ENCODE measurements at places on chromosomes 16 and 17.
A peak's percentile ranks its signal among the peaks of the same experiment; 100 is the strongest.

GRCh38 chr17:77439189-77440018 is 298.6 kb downstream of the SEC14L1 start:
- DNase-seq: no peak

GRCh38 chr16:81843243-81843582 is 64.1 kb downstream of the PLCG2 start:
- DNase-seq: no peak

DNA sequence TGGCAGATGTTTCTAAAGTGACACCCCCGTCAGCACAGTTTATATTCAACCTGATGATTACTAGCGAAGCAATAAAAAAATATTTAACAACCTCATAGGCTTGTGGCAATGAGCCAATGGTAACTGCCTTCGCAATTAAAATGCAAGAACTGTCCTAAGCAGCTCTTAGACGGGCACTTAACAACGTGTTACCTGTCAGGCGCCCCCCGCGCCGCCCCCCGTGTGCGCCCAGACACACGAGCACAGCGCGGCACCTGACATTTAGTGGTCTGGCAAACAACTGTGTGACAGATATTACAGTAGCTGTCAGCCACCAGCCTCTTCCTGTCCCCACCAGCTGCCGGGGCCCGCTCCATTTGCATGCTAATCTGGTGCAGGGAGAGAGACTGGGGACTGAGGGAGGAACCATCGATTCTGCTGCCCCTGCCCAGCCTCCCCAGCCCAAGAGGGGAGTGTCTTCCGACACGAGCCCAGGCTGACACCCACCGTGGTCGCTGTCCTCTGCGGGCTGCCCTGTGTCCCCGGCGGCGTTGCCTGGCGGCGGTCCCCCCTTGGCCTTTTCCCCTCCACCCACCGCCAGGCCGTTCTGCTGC is 12.7 kb downstream of the NDUFAF8 start:
- no peak for DNase-seq

GRCh38 chr17:71208111-71208704 is 912.6 kb upstream of the SOX9 start:
- no peak for DNase-seq

DNA sequence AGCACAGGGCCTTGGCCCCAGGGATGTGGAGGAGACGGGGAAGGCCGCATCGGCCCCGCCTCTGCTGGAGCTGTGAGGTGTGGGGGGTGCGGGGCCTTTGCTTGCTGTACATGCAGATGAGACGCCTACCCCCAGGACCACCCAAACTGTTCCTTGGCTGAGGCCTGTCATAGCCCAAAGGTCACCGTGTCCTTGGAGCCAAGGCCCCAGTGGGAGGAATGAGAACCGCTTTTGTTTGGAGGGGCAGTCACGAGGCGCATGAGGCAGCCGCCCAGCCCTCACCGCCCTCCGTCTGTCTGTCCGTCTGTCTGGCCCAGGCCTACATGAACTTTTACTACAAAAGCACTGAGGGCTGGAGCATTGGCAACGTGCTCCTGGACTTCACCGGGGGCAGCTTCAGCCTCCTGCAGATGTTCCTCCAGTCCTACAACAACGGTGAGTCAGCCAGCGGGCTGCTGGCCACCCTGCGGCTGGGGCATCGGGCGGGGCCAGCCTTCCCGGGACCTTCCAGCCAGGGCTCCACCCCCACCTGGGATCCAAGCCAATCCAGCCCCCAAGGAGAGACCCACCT is 8.8 kb downstream of the TAX1BP3 start:
- DNase-seq: no peak

- DNase-seq: no peak
These were observed 16.4 kb downstream of the ATP6V0D1 start for GRCh38 chr16:67464565-67464964.

DNA sequence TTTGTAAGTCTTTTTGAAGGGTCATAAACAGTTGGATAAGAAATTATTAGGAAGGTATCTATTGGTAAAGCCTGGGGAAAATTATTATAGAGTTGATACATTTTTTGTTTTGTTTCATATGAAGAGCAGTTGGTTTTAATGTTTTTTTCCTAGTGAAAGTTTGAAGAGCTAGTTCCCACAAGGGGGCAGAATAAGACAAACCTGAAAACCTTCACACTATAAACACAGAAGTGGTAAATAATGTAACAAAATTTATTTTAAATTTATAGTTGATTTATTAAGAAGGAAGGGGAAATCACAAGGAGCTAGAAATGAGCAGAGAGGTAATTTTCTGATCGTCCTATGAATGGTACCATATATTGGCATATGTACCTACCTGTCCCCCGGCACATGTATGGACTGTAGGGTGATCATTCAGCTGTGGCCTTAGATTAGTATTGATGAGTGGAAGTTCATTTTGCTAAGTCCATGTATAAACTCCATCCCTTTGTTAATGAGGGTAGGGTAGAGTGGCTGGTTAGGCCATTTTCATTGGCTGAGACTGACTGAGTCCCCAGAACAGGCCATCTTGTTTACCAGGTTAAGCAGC is 116.3 kb downstream of the TANC2 start:
- DNase-seq: no peak

DNA sequence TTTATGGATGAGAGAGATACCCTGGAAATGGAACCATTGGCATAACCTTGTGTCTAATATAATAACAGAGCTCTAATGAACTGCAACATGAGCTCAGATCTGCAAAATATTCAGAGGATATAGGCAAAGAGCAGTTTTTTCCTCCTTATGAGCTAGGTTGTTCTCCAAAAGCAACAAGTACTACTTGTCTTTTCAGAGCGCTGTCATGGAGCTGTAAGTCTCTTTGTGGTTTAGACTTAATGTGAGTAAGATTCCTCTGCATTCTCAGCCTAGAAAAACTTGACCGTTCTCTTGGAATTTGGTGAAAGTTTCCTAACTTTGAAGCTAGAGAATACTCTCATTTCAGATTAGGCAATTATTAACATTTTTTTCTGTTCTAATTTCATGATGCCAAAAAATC is 85.2 kb downstream of the FTO start:
- DNase-seq: peak; percentile 72

DNA sequence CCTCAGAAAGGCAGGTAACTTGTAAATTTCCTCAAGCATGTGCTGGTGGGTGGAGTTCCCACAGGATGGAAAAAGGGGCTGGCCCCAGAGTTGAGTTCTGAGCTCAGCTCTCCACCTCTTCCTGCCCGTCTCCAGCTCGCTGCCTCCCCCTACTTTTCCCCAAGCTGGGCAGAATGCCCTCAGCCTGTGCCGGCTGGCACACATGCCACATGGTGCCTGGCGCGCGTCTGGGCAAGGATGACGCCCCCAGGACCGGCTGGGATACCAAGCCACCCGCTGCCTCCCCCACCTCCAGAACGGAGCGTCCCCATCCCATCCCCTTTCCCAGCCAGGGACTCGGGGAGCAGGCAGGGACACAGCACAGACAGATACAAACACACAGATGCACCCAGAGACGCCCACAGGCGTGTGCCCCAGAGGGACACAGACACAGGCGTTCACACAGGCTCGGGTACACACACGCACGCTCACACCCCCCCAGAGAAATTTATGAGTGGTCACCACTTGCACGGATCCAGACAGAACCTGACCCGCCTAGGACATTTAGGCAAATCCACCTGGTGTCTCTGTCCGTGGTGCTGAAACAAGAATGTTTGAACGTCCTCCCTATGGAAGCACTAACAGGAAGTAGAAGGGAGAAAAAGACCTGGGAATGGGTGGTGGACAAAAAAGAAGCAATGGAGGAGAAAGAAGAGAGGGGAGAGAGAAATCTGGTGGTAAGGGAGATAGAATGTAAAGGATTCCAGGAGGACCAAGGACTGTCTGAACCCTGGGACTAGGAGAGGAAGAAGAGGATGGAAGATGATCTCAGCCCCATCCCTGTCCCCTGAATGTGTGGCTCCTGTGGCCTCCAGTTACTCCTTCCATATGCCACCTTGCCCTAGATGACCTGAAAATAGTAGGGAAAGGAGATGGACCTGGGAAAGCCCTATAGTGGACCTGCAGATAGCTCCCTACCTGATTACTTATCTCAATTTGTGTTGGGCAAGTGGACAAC is 15.5 kb downstream of the NEUROD2 start:
- DNase-seq: peak; percentile 4

DNA sequence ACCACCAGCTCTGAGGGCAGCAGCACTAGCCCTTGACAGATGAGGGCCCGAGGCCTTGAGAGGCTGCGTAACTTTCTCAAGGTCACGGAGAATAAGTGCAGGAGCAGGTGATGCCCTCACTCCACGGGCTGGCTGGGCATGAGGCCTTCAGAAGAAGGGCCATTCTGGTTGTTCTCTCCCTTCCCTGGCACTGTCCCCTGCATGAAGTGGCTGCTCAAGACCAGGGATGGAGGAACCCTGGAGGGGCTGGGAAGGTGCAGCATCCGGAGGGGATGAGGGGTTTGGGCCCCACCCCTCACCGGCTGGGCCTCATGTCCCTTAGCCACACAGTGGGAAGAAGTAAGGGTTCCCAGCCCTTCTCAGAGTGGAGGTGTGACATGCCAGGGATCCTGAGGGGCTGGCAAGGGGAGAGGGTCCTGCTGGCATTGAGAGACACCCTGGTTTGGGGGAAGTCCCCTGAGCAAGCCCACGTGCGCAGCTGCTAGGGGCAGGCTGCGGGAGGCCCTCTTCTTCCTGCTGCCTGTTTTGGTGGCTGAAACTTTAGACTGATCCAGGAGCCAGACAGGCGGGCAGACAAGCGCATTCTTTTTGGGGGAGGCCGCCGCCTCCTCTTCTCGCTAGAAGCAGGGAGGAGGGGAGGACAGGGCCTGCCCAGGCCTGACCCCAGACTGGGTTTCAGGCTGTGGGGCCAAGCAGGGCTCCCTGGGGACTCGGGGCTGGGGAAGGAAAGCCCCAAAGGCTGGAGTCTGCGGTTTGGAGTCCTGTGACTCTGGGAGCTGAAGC is 74.0 kb downstream of the N4BP1 start:
- no peak for DNase-seq

DNA sequence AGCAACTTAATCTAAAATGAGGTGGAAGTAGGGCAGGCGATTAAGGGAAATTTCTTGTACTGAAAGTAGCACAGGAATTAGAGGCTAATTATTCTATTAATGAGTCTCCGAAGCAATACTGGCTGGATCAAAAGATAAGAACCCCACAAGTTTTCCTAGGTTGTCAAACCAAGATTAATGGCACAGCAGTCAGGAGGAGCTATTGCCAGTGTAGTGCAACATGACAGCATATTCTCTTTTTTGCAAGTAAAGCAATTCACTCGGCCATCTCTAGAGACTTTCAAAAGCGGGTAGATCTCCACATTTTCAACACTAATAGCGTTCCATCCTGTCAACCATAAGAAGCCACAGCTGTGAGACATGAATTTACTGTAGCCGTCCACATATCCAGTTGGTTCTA is 81.2 kb downstream of the CYB561 start:
- no peak for DNase-seq

DNA sequence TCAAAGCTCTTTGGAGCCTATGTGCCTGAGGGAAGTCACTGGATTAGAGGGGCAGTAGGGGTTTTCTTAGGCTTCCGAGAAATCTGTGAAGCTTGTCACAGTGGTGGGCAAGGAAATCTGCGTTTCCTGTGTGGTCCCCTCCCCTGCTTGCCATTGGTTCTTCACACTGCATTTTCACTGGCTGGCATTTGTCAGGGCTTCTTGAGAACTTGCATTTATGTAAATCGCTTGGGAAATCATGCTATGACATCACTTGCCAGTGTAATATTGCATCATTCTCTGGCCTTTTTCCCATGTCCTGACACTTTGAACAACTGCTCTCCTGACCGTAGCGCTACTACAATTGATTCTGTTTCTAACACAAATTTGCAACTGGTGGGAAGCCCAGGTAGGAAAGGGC is 1.8 kb downstream of the CACNG3 start:
- no peak for DNase-seq

DNA sequence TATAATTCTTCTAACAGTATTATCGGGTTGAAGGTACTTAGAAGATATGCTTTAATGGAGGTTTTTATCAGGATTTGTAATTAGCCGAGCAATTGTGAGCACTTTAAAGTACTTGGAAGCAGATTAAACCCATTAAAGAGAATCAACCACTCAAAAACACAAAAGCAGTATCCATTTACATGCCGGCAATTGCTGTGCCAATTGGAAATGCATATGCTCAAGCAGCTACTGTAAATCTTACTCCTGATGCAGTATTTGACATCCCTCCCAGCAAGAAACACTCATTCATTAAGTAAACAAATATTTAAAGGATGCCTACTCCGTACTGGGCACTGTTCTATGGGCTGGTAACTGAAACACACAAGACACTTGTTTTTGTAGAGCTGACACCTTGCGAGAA is 11.4 kb upstream of the CCL1 start:
- no peak for DNase-seq

DNA sequence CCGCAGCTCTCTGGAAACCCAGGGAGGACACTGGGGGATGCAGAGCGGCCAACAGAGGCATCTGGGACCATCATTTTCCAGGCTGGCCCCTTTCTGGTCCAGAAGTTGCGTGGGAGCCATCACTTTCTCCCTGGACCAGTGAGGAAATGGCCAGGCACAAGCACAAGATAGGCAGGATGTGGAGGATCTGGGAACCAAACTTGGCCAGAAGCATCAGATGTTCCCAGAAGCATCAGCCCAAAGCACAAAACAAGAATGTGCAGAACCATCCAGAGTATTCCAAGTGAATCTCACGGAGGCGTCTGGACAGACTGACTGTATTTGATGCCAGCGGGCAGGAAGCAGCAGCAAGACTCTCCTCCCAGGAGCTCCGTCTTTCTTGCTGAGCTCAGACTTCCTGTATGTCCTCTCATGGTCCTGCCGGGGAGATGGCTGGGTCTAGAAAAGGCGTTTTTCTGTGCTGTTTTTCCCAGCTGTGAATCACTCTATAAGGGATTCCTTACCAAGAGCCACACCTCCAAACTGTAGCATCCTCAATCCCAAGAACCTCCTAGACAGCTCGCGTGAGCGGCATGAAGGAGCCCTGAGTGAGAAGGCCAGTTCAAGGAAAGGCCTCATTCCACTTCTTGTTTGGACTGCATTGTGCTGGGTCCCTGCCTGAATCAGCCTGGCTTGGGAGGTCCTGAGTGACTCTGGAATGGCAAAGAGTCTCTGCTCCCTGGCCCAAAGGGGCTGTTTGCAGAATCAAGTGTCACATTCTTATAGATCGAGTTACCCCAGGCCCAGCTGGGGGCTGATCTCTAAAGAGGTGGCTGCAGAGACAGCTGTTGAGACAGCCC is 49.5 kb upstream of the MTSS2 start:
- DNase-seq: no peak

Data from epithelial cell of proximal tubule (primary cell).